ENCODE measurements at places on chromosomes 5 and 9.
A peak's percentile ranks its signal among the peaks of the same experiment; 100 is the strongest.

GRCh38 chr9:105693435-105694189 is 729 bp upstream of the TMEM38B start:
- no peaks in the 10 kb centered on the region for H3K36me3 ChIP-seq
- DNase-seq = peak; percentile 16

DNA sequence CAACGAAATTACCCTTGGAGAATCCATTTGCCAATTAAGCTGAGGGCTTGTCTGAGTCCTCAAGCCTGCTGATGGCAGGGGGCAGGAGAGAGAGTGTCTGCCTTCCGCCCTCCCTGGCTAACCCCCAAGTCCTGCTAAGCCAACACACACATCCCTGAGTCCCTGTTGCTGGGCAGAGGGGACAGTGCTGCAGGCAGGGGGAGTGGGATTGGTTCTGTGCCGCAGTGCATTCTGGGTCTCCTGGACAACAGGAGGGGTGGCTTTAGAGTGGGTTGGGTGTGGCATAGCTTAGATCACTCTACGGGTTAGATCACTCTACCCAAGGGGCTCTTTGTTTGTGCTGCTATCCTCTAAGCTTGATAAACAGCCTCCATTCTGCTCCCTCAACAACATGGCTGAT is 427.7 kb downstream of the CDK5RAP2 start:
- no peaks in the 10 kb centered on the region for H3K27me3 ChIP-seq
- no peaks in the 10 kb centered on the region for H3K4me1 ChIP-seq
- no peak for DNase-seq

DNA sequence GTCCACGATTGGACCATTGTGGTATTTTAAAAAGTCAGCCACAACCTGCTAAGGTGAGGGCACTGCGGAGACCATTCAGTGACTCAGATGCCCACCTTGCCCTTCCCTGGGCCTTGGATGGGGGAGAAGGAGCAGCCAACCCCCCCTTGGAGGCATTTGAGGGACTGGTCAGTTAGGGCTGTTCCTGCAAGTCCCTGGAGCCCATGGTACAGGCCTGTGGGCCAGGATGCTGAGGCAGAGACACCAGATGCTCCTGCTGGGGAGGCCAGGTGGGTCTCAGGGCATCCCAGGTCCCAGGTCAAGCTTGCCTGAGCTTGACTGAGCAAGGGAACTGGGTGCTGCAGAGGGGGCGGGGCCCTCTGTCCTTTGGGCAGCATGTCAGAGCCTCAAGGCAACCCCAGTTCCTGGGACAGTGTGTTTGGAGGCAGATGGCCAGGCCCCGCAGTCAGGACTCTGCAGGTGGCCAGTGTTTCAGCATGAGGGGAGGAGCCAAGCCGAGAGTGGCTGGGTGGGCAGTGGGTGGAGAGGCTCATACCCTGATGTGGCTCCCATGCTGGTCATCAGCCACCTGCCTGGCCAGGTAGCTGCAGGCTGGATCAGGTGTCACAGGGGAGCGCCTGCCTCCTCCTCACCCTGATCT is 27.5 kb downstream of the SLC6A3 start:
- H3K4me3 ChIP-seq = no peak overlapping the region
- no peaks in the 10 kb centered on the region for H3K27me3 ChIP-seq

GRCh38 chr5:135990528-135991255 is 35.9 kb upstream of the LECT2 start:
- no peaks in the 10 kb centered on the region for H3K4me1 ChIP-seq
- H3K4me3 ChIP-seq = no peak overlapping the region
- no peak for DNase-seq
- no peak overlapping the region for H3K27ac ChIP-seq
- H3K36me3 ChIP-seq = no peaks in the 10 kb centered on the region
- peaks cover 35% of the 10 kb centered on the region for H3K27me3 ChIP-seq

DNA sequence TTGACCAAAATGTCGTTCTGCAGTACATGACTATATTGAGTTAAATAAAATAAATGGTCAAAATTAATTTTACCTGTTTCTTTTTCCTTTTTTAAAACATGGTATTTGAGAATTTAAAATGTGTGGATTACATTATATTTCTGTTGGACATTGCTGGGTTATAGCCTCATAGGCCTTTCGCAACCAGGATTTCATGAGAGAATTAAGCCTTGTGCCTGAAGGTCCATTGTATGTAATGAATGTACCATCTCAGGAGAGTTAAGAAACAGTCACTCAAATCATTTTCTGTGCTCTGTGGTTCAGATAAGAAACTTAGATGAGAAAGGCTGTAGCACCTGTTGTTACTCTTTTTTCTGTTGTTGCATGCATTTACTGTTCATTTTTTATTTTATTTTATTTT is 103.5 kb downstream of the ANGPTL2 start:
- peaks cover 20% of the 10 kb centered on the region for H3K27me3 ChIP-seq
- no peak overlapping the region for H3K27ac ChIP-seq
- H3K4me3 ChIP-seq = no peak overlapping the region
- H3K36me3 ChIP-seq = no peaks in the 10 kb centered on the region
- H3K4me1 ChIP-seq = no peaks in the 10 kb centered on the region
- no peak for DNase-seq

GRCh38 chr9:121138973-121139372 is 62.7 kb downstream of the RAB14 start:
- H3K4me1 ChIP-seq = peaks cover 4% of the 10 kb centered on the region
- H3K27me3 ChIP-seq = no peaks in the 10 kb centered on the region
- no peak overlapping the region for H3K4me3 ChIP-seq
- DNase-seq = no peak
- no peak overlapping the region for H3K27ac ChIP-seq

DNA sequence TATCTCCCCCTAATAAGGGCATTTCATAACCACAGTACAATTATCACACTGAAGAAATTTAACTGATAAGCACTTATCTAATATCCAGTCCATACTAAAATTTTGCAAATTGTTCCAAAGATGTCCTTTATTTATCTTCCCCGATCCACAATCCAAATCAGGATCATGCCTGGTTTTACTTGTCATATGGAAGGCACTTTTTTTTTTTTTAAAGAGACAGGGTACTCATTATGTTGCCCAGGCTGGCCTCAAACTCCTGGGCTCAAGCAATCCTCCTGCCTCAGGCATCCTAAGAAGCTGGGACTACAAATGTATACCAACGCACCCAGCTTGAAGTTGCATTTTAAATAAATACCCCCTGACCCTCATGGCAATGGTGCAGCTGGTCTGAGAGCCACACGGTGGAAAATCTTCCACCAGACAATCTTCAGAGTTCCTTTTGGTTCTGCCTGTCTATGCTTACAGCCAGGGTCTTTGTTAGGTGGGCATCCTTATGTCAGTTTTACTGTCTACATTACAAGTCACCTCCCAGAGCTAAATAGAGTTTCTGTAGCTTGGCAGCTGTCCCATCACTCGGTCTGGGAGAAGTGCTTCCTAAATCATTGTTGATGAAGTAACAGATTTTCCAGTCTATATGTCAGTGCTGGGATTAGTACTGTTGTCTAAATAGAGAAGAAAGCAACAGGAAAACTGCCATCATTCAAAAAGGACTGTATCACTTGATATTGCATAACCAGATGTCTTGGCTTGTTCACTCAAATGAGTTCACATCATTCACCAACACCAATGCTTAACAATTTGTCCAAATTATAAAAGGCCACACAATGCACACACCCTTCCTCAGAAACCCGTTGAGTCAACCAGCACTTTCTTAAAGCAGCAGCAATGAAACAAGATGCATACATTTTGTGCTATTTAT is 26.4 kb downstream of the PTPN3 start:
- DNase-seq = no peak
- H3K4me3 ChIP-seq = no peak overlapping the region
- H3K27me3 ChIP-seq = peaks cover 7% of the 10 kb centered on the region
- H3K4me1 ChIP-seq = peaks cover 8% of the 10 kb centered on the region
- H3K36me3 ChIP-seq = no peaks in the 10 kb centered on the region

DNA sequence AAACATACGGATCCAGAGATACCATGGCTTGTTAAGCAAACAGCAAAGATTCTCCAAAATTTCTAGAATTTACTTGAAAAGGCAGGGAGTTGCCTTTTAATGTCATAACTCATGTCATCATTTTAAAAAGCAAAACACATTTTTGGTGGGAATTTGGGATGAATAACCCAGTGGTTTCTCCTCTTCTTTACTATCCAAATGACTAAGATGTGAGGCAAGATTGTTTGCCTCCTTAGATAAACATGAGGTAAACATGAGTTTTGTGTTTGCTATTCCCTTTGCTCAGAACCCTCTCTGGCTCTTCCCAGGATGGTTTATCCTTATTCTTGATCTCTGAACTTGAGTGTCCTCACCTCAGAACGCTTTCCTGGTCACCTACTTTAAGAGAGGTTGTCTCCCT is 267.0 kb downstream of the EBF1 start:
- DNase-seq = no peak
- H3K4me1 ChIP-seq = no peaks in the 10 kb centered on the region
- peaks cover 13% of the 10 kb centered on the region for H3K27me3 ChIP-seq
- no peak overlapping the region for H3K4me3 ChIP-seq
- no peaks in the 10 kb centered on the region for H3K36me3 ChIP-seq
- no peak overlapping the region for H3K27ac ChIP-seq

DNA sequence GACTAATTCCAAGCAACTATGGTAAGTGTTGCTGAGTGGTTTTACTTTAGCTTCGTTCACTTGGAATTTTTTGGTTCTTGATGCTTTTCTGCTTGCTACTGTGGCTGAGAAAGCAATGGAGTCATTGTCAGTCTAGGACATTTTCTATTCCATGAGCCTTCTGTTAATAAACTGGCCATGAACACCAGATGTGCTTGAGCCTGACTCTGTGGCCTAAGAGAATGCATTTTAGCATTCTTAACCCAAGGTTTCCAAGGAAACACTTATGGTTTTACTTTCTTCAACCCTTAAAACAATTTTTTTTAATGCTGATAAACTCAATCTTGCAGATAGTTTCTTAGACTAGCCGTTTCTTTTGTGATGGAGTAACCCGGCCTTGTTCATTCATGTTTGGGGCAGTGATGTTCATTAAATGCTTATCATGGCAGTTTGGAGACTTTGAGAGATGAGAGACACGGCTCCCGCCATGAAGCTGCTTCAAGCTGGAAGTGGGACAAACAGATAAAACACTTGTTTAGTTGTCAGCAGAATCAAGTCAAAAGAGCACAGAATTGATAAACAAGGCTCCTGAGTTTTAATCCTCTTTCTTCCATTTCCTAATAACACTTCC is 42.4 kb downstream of the OSTF1 start:
- no peak overlapping the region for H3K27ac ChIP-seq
- peaks cover 47% of the 10 kb centered on the region for H3K36me3 ChIP-seq
- no peaks in the 10 kb centered on the region for H3K27me3 ChIP-seq
- peaks cover 30% of the 10 kb centered on the region for H3K4me1 ChIP-seq
- DNase-seq = no peak

- H3K36me3 ChIP-seq = no peaks in the 10 kb centered on the region
- H3K27ac ChIP-seq = no peak overlapping the region
- H3K27me3 ChIP-seq = peaks cover 3% of the 10 kb centered on the region
- H3K4me1 ChIP-seq = no peaks in the 10 kb centered on the region
- DNase-seq = no peak
Observed at GRCh38 chr5:111138096-111138495, 45.9 kb downstream of the WDR36 start.

- no peak for DNase-seq
- no peaks in the 10 kb centered on the region for H3K36me3 ChIP-seq
- peaks cover 4% of the 10 kb centered on the region for H3K27me3 ChIP-seq
- H3K4me3 ChIP-seq = no peak overlapping the region
- no peaks in the 10 kb centered on the region for H3K4me1 ChIP-seq
Observed at GRCh38 chr5:38115318-38115827, 143.0 kb upstream of the EGFLAM start.

GRCh38 chr5:116766470-116766947 is 191.9 kb upstream of the SEMA6A start:
- H3K4me3 ChIP-seq = no peak overlapping the region
- no peak overlapping the region for H3K27ac ChIP-seq

Data from activated CD4-positive, alpha-beta T cell treated with anti-CD3 and anti-CD28 coated beads for 36 hours (primary cell).